Activated CD4-positive, alpha-beta T cell treated with anti-CD3 and anti-CD28 coated beads, Interleukin-10, Interleukin-2, amounts not matched to agents 100 ng/mL and 50 ng/mL, durations not matched to agents 16 hours and 8 hours (primary cell): ENCODE measurements at places on chromosomes 7 and 10.

GRCh38 chr10:93062514-93063143 lies 2.0 kb downstream of the CYP26C1 start:
- DNase-seq = peak; percentile 65

- DNase-seq = no peak
Observed at GRCh38 chr10:72314263-72314662, 40.5 kb downstream of the DNAJB12 start.

GRCh38 chr10:61899997-61900828 lies 1.3 kb upstream of the ARID5B start:
- DNase-seq = peak; percentile 83

GRCh38 chr10:1600861-1601260 lies 136.5 kb downstream of the ADARB2 start:
- DNase-seq = no peak

DNA sequence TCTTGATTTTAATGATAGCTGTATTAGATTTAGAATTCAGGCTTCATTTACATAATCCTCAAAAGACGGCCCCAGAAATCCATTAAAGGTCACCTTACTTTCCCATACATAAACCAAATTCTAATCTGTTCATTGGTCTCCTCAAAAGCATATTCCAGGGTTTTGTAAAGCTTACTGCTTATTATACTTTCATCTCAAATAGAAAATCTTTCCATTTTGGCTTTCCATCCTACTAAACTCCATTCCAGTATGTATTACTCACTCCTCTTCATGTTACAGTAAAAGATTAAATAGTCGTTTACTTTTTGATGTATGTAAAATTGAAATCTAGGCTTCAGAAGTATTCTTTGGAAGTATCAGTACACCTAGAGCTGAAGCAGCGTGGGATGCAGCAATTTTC lies 143.5 kb upstream of the LRRN3 start:
- DNase-seq = no peak

DNA sequence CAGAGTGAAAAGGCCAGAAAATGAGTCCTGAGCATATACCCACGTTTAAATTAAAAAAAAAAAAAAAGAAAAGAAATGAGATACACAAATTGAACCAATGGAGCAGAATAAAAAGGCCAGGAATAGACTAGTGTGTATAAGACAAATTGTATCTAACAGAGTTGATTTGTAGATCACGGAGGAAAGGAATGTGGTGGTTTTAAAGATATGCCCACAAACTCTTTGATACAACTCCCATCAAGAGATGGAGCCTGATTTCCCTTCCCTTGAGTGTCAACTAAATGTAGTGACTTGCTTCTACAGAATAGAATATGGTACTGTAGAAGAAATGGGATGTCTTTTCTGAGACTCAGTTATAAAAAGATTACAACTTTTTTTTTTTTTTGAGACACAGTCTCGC lies 10.4 kb downstream of the SYPL1 start:
- no peak for DNase-seq

DNA sequence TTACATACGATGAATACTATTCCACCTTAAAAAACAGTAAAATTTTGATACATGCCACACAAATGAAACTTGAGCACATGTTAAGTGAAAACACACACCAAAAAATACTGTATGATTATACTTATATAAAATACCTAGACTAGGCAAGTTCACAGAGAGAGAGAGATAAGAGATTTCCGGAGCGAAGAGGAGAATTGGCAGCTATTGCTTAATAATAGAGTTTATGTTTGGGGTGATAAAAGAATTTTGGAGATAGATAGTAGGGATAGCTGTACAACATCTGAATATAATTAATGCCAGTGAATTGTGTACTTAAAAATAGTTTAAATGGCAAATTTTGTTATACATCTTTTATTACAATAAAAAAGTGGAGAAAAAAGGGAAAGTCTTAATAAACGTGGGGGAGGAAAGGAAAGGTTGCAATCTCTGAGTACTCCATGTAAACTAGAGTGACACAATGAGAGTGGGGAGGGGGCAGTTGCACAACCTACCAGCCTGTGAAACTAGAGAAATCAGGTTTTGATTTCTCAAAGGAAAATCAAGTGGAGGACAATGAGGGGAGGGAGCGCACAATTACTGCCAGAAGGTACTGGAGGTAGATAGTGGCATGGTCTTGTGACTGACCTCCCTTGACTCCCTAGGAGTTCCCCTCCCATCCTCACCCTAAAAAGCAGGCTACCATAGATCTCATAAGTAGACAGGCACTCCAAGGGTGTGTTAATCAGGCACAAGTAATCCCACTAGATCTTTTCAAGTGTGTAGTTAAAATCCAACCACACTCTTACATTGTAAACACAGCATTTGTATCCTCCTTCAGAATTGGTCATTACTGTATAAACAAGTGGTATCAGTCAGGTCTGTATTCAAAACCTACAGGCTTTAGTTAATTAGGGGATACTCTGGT lies 31.6 kb upstream of the ANK3 start:
- DNase-seq = no peak
